ENCODE measurements at places on chromosomes 11 and 22.

DNA sequence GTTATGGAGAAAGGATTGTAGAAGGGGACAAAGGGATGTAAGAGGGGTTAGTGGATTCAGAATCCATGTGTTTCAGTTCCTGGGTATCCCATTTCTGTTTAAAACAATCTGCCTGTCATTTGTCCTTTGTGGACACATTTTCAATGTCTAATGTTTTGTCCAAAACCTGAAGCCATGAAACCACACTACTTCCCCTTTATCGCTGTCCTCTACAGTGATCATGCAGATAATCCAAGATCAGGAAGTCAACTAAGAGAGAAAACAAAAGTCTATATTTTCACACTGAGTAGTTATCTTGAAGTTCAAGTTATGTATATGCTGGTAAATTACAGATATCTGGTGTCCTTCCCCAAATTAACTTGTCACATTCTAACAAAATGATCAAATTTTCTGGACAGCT is 457.0 kb downstream of the NTM start:
- no peak for DNase-seq

GRCh38 chr11:45659818-45660160 is 5.6 kb downstream of the CHST1 start:
- DNase-seq = no peak

- no peak for DNase-seq
Measured at GRCh38 chr11:124190298-124191139, 7.4 kb downstream of the OR10D3 start.

- DNase-seq = no peak
Measured at GRCh38 chr22:39229688-39230260, 15.0 kb downstream of the PDGFB start.
